Left lung (tissue), 14 donors: ENCODE measurements at places on chromosomes 12 and 14.

GRCh38 chr12:8648576-8649205 is 13.9 kb downstream of the MFAP5 start:
- no peak for DNase-seq

DNA sequence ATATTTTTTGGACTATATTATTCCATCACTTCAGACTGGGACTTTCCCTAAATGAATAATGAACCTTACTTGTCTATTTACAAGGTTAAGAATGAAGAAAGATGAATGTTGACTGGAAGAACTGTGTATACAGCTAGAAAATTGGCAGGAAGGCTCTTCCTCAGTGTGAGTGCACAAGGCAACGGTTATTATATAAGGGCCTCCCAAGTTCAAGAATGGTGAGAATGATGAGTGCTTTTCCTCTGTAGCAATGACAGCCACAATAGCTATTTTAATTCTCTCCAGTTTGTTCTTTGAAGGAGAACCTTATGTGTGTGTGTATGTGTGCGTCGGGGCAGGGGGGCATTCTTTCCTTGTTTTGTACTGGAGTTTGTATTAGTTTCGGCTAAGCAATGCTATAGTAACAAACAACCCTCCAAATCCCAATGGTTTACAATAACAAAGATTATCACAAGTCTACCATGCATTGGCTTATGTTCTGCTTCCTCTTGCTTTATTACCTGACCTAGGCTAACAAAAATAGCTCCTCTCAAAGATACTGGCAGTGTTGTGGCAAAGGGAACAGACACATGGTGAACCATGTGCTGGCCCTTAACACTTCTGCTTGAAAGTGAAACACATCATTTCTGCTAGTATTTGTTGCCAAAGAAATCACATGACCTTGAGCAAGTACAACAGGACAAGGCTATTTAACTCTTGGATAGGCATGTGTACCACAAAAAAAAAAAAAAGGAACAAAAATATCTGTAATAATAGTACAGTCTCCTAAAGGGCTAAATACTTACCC is 139.5 kb downstream of the RMST start:
- no peak for DNase-seq

- no peak for DNase-seq
Observed at GRCh38 chr14:65387628-65388027, 24.9 kb upstream of the FUT8 start.

- no peak for DNase-seq
Observed at GRCh38 chr12:113267621-113268020, 46.4 kb downstream of the TPCN1 start.

DNA sequence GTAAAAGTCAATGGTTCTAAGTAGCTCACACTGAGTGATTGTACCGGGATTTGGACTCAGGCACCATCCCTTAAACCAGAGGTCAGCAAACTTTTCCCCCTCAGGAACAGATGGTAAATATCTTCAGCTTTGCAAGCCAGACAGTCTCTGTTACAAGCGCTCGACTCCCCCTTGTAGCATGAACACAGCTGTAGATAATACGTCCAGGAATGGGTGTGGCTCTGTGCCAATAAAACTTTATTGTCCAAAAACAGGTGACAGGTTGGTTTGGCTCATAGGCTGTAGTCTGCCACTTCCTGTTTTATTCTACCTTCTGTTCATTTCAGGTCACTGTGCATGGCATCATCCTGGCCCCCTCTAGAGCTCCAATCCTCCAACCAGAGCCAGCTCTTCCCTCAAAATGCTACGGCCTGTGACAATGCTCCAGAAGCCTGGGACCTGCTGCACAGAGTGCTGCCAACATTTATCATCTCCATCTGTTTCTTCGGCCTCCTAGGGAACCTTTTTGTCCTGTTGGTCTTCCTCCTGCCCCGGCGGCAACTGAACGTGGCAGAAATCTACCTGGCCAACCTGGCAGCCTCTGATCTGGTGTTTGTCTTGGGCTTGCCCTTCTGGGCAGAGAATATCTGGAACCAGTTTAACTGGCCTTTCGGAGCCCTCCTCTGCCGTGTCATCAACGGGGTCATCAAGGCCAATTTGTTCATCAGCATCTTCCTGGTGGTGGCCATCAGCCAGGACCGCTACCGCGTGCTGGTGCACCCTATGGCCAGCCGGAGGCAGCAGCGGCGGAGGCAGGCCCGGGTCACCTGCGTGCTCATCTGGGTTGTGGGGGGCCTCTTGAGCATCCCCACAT is 7.6 kb downstream of the BDKRB1 start:
- DNase-seq, result peak; percentile 62

GRCh38 chr12:55818886-55819285 is 1.0 kb downstream of the ORMDL2 start:
- DNase-seq, result no peak

DNA sequence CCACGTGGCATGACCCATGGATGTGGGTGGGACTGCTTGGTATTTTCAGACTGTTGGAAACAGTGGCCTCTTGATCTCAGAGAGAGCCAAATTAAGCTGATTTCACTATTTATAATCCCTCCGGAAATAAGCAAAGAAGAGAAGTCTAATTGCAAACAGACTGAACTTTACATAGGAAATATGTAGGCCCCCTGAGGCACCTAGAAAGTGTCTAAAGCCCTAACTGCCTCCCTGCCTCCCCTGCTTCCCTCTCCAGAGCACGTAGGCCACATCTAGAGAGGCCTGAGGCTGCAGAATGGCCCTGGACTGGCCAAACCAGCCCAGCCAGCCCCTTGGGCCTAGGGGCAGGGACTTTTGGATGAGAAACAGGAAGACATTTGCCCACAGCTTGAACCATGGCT is 123.8 kb downstream of the ZFP36L1 start:
- no peak for DNase-seq

- DNase-seq, result no peak
Observed at GRCh38 chr14:103882503-103883262, 35.3 kb upstream of the PPP1R13B start.

GRCh38 chr12:93780101-93780641 is 103.0 kb downstream of the CRADD start:
- DNase-seq, result no peak

GRCh38 chr12:25743679-25744215 is 190.7 kb upstream of the LMNTD1 start:
- no peak for DNase-seq

- no peak for DNase-seq
Observed at GRCh38 chr14:45810152-45810872, 557.3 kb upstream of the MIS18BP1 start.

DNA sequence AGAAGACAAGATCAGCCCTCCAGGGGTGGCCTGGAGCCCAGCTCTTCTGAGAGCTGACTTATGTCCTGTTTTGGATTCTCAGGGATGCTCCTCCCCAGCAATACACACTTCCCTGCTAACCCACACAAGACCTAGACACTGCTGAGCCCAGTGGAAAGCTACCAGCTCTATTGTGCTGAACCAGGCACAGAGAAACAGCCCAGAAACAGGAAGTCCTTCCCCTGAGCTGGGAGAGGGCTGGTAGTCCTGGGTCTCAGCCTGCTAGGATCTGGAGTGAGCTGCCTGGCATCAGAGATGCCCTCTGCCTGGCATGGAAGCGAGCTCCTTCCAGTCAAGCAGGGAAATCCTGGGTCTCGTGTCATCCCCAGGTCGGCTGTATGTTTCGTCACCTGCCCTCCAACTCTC is 1.2 kb upstream of the LAG3 start:
- DNase-seq, result no peak

DNA sequence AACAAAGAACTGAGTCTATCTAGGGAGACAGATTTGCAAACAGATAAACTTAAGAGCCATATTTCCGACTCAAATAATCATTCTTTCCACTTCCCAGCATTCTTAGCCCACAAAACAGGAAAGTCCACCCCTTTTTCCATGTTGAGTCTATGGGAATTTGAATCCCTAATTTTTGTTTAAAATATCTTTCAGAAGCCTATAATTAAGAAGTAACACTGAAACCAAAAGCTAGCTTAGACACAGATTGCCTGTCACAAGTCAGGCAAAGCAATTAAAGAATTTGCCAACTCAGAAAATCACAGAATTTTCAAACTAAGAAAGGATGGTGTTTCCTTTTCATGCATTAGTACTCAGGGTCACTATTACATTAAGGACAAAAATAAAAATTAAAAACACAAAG is 17.0 kb downstream of the ATP2B1 start:
- DNase-seq, result no peak

DNA sequence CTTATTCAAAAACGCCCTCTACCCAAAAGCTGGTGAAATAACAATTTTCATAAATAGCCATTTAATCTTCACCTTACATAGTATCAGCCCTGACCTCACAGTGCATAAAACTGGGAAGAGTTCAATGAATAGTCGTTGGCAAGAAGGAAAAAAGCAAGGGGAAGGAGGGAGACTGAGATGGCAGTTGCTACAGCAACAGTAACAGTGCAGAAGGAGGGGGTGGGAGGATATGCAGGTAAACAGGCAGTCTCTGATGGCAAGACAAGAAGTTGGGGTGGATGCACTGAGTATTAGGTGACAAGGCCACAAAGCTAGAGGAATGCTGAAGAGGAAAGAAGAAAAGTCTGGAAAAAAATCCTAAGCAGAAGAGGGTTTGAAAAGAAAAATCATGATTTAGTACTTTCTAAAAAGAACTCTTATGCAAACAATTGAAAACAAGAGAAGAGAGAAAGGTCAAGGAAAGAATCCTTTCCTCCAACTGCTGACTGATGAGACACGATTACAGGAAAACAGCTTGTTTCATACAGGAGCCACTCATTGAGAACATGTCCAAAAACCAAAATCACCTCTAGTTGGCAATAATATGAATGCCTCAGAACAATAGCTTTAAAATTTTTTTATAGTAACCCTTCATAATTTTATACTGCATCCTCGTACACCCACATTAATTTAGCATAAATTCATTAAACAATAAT is 56.0 kb downstream of the DCAF5 start:
- DNase-seq, result no peak

GRCh38 chr14:96081767-96082400 is 42.7 kb downstream of the C14orf132 start:
- DNase-seq, result no peak

DNA sequence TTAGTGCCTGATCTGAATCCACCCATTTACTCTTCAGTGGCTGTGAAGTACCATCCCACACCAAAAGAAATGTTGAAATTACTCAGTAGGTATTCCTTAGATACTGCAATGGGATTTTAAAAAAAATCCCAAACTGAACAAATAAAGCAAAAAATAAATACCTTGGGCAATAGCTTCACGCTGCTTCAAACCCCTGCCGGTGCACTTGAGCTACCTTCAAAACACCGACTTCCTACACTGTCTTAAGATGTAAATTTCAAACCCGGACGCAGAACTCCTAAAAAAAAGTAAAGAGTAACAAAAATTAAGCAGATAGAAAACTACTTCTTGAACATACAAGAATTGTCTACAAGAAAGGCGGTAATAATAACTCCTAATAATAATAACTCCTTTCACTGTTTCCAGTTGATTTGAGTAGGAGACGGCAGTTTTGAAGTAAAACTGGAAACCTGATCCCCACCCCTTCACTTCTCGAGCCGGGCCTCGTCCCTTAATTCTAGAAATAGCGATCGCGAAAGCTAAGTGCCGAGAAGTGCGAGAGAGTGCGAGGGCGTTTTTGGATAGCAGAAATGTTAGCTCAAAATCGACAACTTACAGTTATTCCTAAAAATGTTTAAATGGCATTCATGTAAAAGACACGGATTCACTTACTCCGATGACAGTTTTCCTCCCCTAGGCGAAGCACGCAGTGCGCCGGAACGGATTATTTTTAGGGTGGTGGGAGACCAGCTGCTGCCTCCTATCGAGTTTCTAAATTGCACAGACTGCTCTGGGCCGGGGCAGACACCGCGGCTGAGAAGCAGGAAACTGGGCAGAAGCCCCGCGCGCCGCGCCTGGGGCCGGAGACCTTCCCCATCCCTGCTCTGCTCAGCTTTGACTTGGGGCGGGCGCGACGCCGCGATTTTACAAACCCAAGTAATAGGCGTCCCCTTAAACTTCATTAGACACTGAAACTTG is at the start of gene ABCC9:
ABCC9 (minus strand) TSS at position 878 of the 957 bp plus-strand sequence. CDS start 4,752 bp downstream, outside the sequence.
- DNase-seq, result peak; percentile 78

DNA sequence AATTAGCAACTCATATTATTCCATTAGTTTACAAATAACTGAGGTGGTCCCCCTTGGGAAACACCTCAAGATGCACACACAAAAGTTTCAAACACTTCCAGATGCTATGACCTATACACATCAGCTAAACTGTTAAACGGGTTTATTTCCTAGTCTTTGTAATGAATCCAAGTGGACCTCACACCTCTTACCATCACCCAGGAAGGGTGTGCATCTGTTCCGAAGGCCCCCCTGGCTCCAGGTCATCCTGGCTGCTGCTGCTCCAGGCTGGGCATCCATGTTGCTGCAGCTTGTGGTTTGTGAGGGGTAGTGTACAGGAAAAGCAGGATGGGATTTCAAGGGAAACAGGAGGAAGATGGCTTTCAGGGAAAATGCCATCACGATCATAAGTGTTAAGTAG is 6.8 kb downstream of the HNRNPC start:
- no peak for DNase-seq

- no peak for DNase-seq
Observed at GRCh38 chr12:93245543-93245942, 132.2 kb upstream of the NUDT4 start.

DNA sequence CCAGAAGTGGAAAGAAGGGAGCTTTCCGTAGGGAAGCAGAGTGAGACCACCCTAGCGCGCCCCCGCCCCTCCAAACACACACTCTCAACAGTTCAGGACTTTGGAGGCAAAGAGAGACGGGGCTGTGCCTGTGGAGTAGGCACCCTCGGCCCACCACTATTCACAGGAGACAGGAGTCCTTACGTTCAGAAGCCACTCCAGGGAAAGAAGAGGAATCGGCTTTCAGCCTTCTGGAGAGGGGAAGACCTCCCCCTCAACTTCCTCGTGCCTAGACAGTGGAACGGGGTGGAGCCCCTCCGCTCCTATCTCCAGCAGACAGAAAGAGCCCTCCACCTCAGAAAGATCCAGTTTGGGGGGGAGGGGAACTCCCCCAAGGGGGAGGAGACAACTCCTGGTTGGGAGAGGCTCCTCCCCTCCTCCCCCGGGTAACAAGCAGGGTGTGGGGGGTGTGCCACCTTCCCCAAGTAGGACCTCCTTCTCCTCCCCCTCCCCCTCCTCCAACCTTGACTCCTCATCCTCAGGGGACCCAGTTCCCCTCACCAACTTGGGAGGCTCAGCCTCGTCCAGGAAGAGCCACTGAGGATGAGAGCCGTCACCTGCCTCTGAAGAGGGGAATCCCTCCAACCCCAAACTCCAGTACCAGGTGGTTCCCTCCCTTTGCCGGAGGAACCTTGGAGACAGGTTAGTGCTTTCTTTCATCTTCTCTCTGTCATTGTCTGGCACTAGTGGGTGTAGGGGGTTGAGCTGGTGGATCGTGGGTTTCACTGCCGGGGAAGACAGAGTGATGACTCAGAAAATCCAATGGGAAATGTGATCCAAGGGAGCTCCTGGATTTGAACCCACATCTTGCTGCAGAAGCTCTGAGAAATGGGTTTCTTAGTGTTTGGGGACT is 883 bp downstream of the FOXJ2 start:
- peak; percentile 70 for DNase-seq

DNA sequence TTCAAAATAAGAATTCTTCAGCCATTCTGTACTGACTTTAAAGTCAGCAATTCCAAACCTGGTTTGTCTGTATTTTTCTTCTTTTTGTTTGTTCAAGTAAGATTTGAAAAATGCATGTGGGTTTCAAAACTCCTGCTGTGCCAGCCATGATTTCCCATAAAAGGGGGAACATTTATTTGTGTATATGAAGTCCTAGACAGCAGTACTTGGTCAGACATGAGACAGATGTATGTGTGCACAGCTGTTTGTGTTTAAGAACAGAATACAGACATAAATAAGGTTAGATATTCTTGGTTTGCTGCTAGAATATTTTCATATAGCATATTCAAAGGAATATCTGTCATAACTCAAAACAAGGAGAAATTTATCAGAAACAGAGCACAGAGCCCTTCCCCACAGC is 236.0 kb downstream of the ADAMTS20 start:
- DNase-seq, result no peak

GRCh38 chr14:68978172-68978911 is 760 bp downstream of the ACTN1 start:
- DNase-seq, result peak; percentile 92
